ENCODE measurements at places on chromosomes 4 and X.

DNA sequence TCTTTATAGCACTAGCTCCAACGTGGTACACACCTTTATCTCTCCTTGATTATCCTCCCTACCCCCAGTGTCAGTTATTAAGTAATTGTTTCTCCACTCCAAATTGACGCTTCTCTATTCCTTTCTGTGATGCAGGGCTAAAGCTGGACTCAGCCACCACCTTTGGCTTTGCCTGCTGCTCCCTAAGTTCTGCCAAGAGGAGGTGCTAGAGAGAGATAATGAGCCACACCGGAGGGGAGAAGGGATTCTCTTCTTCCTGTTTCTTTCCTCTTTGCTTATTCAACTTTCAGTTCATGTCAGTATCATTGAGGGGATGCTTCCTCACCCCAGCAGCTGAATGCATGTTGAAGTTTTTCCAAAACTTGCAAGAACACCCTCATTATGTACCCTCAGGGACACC, 176.5 kb downstream of the GBA3 start:
- DNase-seq = no peak

GRCh38 chr4:127634181-127634580, 1.4 kb downstream of the INTU start:
- DNase-seq = no peak

DNA sequence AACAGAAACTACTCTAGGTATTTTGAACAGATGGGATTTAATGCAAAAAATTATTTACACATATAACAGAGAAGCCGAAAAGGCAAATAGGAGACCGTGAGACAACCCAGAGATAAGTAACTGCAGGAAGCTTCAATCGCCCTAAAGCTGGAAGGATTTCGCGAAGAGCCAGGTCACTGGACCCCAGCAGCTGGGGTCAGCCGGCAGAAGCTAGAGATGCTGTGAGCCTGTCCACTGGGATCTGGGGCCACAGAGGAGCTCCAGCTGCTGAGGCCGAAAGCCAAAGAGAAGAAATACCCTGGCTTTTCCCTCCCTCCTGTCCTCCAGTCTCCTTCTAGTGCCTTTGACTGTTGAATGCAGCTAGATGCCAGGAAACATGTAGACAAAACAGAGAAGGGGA, 192.8 kb upstream of the BCOR start:
- DNase-seq = no peak

DNA sequence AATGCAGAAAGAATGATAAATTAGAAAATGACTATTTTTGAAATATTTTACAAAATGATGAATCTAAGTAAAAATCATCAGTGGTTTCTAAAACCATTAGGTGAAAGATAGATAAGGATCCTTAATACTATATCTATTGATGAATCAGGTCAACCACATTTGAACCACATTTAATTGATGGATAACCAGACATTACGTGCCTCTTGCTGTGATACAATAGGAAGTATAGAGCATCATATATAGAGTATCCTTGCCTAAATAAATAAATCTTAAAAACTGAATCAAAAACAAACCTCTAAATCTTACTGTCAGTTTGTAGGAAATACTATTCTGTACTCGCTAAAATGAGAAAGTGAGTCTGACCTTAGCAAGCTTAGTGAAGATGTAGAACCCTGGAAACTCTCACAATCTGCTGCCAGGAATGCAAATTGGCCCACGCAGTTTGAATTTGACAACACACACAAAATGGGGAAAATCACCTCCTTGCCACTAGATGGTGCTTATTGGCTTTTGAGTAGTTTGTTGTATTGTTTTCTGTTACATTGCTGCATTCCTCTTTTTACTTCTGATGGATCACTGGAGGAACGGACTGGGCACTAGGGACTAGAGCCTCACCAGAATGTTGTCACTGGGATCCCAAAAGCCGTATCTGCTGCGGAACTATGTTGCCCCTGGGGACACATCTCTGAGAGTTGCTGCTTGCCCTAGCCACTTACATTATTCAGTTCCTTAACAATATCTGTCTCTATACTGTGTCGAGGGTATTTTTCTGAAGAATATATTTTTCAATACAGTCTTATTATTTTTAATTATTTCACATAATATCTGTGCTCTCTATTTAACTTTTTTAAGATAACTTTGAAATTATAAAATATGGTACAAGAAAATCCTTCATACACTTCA, 25.4 kb upstream of the SLAIN2 start:
- peak; percentile 43 for DNase-seq

DNA sequence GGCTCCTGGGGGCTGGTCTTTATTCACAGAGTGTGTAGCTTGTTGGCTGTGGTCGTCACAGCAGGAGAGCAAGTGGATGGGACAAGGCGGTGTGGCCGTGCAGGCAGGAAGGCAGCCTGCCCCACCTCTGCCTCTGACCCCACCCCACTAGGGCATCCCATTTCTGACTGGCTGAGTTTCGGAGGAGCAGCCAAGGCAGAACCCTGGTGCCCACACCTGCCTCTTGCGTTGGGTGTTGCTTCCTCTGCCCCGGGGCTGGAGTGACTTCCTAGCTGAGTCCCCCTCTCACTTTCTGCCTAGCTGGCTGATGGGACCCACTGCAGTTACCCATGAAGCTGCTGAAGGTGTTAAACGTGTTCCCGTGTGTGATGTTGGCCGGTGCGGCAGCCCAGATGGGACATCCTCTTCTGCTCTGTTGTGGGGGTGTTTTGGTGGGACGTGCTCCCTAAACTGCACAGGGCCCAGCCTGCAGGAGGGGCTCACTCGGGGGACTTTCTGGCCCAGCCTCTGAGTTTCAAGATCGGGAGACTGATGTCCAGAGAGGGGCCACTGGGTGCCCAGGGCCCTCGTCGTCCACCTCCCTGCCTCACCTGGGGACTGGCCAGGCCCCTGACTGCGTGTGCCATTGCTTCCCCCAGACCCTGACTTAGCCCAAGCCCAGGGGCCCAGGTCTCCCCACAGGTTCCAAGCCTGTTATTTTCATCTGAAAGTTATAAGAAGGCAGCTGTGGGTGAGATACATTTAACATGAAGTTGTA, 101.5 kb downstream of the PSAPL1 start:
- no peak for DNase-seq

DNA sequence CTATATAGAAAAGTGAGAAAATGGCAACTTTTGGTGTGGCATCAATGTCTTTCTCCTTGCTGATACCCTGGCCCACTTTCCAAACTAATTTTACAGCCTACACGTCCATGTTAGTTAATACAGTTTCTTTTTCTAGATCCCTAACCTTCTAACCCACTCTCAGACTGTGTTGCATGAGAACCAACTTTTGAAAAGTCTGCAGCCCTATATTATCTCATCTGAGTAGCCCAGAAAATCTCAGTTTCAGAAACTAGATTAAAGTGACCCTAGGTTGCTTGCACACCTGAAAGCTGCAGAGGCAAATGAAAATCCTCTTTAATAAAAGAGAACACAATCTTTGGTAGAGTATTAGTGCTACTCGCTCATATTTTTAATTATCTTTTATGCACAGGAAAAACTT, 371.6 kb upstream of the EMCN start:
- DNase-seq = no peak

DNA sequence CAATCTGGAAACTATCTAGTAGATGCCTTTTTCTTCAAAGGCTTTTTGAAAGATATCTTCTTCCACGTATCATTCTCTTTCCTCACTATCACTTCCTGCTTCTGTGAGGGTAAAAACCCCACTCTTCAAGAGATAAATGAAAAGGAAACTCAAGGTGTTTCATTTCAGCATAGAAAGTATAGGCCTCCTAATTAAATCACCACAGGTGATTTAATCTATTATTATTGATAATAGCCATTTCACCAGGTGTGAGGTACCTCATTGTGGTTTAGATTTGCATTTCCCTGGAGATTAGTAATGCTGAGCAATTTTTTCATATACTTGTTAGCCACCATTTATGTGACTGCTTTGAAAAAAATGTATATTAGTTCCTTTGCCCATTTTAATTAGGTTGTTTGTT, 92.0 kb upstream of the EMCN start:
- DNase-seq = no peak

- DNase-seq = no peak
These were observed 373.1 kb upstream of the LCORL start for GRCh38 chr4:18394656-18395055.

- no peak for DNase-seq
These were observed 2.2 kb downstream of the PAQR3 start for GRCh38 chr4:78936989-78937388.

DNA sequence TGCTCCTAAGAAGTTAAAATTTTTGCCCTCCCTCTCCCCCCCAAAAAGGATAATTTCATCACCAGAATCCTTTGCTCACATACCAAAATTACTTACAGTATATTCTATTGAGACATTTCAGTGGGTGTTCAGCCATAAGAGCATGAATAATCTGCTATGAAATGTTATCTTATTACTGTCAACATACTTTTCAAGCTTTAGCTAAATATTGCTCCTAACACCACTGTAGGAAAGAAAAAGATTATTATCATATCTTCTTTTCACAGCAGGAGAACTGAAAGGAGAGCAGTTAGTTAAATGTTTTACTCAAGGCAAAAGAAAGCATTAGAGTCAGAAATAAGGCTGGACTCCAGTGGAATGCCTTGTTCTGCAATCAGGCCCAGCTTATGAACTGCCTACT, 231.0 kb upstream of the GYPA start:
- no peak for DNase-seq

DNA sequence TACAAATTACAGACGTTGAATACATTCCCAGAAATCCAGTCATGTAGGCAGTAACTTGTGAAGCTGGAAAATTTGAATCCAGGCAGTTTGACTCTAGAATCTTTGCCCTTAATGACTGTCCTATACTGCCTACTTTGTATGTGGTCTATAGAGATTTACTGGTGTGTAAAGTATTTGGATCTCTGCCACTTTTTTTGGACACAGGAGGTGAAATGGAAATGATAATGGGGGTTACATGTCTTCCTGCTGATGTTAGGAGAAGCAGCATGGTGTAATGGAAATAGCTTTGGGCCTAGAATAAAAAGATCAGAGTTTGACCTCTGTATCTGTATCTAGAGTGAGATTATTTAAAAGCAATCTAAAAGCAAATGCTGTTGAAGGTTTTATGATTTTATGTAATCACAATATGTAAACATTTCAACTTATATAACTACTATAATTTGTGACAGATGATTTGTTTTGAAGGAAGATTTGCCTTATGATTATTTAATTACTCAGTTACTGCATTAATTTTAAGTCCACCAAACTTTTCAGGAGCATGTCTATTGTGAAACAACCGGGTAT, 3.3 kb downstream of the COL4A5 start:
- DNase-seq = peak; percentile 21

DNA sequence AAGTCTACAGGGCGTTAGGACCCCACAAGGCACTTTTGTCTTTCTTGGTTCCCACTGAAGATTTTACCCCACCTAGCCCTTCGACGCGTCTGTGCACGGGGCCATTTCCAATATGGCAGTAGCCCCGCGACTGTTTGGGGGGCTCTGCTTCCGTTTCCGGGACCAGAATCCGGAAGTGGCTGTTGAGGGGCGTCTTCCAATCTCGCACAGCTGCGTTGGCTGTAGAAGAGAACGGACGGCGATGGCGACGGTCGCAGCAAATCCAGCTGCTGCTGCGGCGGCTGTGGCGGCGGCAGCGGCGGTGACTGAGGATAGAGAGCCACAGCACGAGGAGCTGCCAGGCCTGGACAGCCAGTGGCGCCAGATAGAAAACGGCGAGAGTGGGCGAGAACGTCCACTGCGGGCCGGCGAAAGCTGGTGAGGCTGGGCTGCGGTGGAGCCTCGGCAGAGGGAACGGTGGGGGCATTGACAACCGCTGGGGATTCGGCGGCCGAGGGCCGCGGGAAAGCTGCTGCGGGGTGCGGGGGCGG, at the start of gene USP11:
USP11 (plus strand) TSS at position 207 of the 530 bp plus-strand sequence; CDS start at position 242, 35 bp downstream.
- peak; percentile 57 for DNase-seq

GRCh38 chrX:77444075-77444474, 3.1 kb upstream of the FGF16 start:
- DNase-seq = no peak

- peak; percentile 11 for DNase-seq
These were observed 30.2 kb upstream of the NKX6-1 start for GRCh38 chr4:84529169-84529751.

DNA sequence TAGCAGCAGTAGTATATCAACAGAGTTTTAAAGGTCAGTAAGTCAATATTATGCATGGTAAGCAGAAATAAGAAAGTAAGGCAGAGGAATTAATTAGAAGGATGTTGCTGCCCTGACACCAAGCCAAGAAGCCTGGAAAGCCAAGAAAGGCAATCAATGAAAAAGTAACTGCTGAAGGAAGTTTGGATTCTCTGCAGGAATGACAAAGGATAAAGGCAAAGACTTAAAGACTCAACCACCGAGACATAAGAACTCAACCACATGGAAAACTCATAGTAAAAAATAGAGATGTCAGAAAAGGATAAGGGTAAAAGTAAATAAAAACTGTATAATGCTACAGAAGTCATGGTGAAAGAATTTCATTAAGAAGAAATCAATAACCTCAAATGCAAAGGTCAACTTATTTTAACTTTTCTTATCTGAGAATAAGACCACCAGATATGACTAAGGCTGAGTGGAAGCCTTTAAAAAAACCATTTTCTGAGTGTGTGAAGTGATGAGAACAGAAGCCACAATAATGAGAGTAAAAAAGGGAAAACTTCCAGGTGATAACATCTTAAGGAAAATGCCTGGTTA, 55.2 kb downstream of the NEK1 start:
- no peak for DNase-seq

DNA sequence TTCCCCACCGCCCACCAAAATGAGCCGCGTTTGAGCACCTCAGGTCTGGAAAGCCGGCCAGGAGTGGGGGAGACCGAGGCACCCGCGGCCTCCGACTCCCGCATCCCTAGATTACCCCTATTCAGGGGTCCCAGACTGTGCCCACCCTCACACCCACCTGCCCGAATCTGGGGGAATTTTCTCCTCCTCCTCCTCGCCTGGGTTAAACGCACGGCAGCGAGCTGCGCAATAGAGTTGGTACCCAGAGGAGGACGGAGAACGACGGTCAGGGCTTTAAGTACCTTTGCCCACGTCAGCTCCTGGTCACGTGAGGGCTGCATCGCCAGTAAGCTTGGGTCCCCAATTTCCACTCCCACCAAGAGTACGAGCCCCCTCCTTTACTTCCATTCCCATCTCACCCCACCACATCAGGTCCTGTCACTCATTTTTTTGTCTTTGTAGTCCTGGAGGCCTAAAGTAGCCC, at the start of gene ARMCX2:
ARMCX2 (minus strand) TSS at position 250 of the 463 bp plus-strand sequence. CDS start 2,262 bp downstream, outside the sequence.
- DNase-seq = peak; percentile 28

DNA sequence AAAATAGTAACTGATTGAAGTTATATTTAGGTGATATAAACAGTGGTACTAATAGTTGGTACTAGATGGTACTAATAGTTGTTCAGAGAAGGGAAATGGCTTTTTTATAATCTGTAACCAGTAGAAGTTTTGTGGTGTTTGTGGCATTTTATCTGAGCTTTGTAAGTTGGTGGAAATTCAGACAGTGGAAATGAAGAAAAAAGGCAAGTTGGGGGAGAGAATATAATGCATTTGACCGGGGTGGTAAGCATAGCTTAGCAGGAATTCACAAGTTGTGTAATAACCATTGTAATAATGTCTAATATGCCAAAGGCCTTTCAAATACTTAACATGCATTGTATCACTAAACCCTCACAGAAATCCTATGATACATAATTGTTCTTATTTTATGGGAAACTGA, 36.3 kb downstream of the DTHD1 start:
- no peak for DNase-seq

- DNase-seq = no peak
These were observed 77.6 kb downstream of the AFF1 start for GRCh38 chr4:87012265-87012953.
